ENCODE measurements at places on chromosomes 7 and 10. TPM values are rescaled to one million over a fixed set of nuclear protein-coding genes. Genes with fewer than 3 reads are reported as not detected.

LOXL4 gene
- total RNA-seq: 1.2 TPM

TMEM130 gene
- 0.37 TPM for total RNA-seq

PILRA gene
- 0.54 TPM for total RNA-seq

GSAP gene
- total RNA-seq: 6.9 TPM

DNA sequence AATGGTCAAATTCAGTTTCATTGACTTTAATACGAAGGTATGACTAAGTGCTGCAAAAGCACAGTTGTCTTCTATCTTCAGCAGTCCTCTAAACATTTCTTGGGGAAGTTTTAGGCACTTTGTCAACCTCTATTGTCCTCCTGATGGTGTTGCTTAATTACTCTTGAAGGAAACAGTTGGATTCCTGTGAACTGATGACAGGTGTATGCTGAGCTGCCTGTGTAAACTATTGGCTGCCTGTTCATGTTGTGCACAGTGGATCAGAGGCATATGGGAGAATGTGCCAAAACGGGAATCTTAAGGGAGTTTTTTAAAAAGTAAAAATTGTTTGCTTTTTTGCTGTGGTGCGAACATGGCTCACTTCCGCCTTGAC, 221.0 kb downstream of the AUTS2 start:
- no peak for DNase-seq

GRCh38 chr10:73414230-73414945, 530 bp upstream of the ANXA7 start:
- DNase-seq: no peak

- DNase-seq: no peak
Measured at GRCh38 chr10:103445366-103445765, 6.8 kb downstream of the CALHM2 start.

GRCh38 chr7:110801502-110801901, 289.4 kb upstream of the LRRN3 start:
- no peak for DNase-seq

GRCh38 chr10:19518632-19519031, 297.6 kb upstream of the PLXDC2 start:
- no peak for DNase-seq

GRCh38 chr10:124117511-124117785, 24.1 kb upstream of the CHST15 start:
- DNase-seq: no peak

- DNase-seq: no peak
Measured at GRCh38 chr7:4461531-4461930, 220.6 kb upstream of the FOXK1 start.

DNA sequence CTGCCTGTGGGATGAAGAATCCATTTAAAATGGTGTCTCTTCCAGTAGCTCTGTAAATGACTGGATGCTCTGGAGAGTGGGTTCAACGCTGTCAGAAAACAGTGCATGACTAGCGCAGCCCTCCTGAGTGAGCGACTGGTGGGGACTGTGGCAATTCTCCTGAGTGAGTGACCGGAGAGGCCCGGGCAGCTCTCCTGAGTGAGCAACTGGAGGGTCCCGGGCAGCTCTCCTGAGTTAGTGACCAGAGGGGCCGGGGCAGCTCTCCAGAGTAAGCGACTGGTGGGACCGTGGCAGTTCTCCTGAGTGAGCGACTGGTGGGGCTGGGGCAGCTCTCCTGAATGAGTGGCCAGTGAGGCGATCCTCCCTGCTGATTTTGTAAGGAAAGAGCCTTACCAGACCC, 85.5 kb downstream of the WDR37 start:
- no peak for DNase-seq

GRCh38 chr10:129331207-129331838, 135.7 kb upstream of the MGMT start:
- no peak for DNase-seq
